ENCODE measurements at places on chromosomes 13 and 19. TPM values are rescaled to one million over a fixed set of nuclear protein-coding genes. Genes with fewer than 3 reads are reported as not detected.
A peak's percentile ranks its signal among the peaks of the same experiment; 100 is the strongest.

GRCh38 chr13:84659359-84659661 lies 777.0 kb upstream of the SLITRK1 start:
- no peak for DNase-seq

DNA sequence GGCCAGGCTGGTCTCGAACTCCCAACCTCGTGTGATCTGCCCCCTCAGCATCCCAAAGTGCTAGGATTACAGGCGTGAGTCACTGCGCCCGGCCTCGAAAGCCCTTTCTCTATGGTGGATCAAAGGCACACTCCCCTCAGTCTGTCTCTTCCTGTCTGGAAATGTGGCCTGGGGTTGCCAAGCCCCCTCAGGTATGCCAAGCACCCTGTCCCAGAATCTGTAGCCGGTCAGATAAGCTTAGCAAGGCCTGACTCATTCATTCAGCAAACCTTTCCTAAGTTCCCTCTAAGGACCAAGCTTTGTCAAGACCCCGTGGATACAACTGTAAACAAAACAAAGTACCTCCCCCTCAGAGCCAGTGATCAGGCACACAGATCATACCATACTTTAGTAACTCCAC lies 14.1 kb downstream of the NUCB1 start:
- DNase-seq = no peak

GRCh38 chr13:67440236-67440975 lies 210.3 kb upstream of the PCDH9 start:
- DNase-seq = no peak

- peak; percentile 69 for DNase-seq
Observed at GRCh38 chr19:4518345-4519171, at the start of gene PLIN4. Gene PLIN4 (minus strand): TSS chr19:4518486. CDS start chr19:4518272, 214 bp downstream.

GRCh38 chr19:23101241-23101640 lies 15.6 kb upstream of the ZNF730 start:
- DNase-seq = no peak

Gene EPS8L1
- total RNA-seq = 4.3 TPM

Gene SIGLEC14
- total RNA-seq = not detected

Gene TSSK6
- total RNA-seq = 1.3 TPM

Gene APOE
- 0.33 TPM for total RNA-seq

Gene C19orf53
- total RNA-seq = 385 TPM
